Left lung (tissue), 14 donors: ENCODE measurements at places on chromosomes 16 and 17. TPM values are rescaled to one million over a fixed set of nuclear protein-coding genes. Genes with fewer than 3 reads are reported as not detected.

The SMPD3 gene
- 3.4 TPM for polyA plus RNA-seq

DNA sequence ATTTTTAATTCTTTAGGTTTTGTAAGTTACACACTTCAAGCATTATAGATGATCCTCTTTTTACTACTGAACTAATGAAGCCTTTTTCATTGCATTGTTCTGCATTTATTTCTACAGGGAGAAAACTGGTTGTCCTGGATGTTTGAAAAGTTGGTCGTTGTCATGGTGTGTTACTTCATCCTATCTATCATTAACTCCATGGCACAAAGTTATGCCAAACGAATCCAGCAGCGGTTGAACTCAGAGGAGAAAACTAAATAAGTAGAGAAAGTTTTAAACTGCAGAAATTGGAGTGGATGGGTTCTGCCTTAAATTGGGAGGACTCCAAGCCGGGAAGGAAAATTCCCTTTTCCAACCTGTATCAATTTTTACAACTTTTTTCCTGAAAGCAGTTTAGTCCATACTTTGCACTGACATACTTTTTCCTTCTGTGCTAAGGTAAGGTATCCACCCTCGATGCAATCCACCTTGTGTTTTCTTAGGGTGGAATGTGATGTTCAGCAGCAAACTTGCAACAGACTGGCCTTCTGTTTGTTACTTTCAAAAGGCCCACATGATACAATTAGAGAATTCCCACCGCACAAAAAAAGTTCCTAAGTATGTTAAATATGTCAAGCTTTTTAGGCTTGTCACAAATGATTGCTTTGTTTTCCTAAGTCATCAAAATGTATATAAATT is 53.0 kb downstream of the TUBD1 start:
- DNase-seq: no peak

- no peak for DNase-seq
These were observed 44.5 kb upstream of the SMPD3 start for GRCh38 chr16:68492543-68493411.

- no peak for DNase-seq
These were observed 25.5 kb downstream of the BAIAP2 start for GRCh38 chr17:81060416-81060815.

- no peak for DNase-seq
These were observed 1711.2 kb downstream of the TP53TG3F start for GRCh38 chr16:35170610-35171009.

The PRKCB gene
- polyA plus RNA-seq: 57.1 TPM

DNA sequence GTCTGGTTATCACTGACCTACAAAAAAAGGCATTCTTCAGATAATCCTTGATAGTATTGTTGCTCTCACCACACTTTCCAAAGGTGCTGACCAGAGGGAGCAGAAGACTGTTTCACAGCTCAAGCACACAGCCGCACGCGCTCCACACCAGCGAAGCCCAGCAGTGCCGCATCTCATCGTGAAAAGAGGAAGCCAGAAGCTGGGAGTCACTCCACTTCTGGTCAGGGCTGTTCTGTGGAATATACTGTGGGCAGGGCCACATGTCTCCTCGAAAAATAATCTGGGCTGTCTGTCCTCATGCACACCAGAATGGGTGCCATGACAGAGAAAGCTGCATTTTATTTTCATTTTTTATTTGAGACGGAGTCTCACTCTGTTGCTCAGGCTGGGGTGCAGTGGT is 7.3 kb upstream of the PRSS36 start:
- peak; percentile 84 for DNase-seq

The CETP gene
- 15.2 TPM for polyA plus RNA-seq
